ENCODE measurements at places on chromosomes 13 and 19.
A peak's percentile ranks its signal among the peaks of the same experiment; 100 is the strongest.

DNA sequence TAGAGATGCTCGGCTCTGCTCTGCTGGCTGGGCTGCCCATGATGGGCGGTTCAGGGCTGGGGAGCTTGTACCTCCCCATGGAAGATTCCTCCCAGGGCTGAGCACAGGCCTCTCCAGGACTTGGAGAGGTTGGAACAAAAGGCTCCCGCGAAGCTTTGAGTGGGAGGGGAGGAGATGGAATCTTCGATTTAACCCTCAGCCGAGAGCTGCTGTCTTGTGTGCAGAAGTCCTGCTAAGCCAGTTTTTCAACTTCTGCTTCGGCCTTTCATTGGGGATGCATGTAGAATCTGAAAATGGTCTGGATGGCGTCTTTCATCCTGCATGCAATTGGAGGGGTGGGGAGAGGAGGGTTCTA lies 163.3 kb downstream of the KDM4B start:
- DNase-seq: peak; percentile 59

DNA sequence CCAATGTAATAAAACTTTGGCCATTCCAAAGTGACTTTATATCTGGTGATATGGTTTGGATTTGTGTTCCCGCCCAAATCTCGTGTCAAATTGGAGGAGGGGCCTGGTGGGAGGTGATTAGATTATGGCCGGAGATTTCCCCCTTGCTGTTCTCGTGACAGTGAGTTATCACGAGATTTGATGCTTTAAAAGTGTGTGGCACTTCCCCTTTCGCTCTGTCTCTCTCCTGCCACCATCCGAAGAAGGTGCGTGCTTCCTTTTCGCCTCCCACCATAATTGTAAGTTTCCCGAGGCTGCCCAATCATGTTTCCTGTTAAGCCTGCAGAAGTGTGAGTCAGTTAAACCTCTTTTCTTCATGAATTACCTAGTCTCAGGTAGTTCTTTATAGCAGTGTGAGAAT lies 9.3 kb upstream of the NALCN start:
- no peak for DNase-seq

- peak; percentile 34 for DNase-seq
Observed at GRCh38 chr19:42074513-42075363, 1.2 kb upstream of the ZNF574 start.

GRCh38 chr13:31905961-31906360 lies 125.6 kb upstream of the FRY start:
- DNase-seq: no peak

DNA sequence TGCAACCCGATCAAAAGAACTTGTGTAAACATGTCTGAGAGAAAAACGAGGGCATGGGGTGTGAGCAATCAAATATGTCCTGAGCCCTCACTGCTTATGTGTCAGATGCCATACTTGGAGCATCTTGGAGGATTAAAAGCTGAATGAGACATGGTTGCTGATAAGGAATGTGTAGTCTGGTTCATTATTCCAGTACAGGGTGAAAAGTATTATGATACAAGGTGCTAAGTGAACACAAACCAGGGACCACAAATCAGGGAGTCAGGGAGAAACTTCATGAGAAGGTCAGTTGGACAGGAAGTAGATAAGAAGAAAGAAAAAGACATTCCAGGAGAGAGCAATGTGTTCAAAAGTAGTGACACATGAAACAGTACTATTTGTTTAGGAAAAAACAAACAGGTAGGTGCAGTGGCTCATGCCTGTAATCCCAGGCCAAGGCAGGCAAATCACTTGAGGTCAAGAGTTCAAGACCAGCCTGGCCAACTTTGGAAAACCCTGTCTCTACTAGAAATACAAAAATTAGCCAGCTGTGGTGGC lies 2.0 kb upstream of the RCBTB1 start:
- DNase-seq: no peak

GRCh38 chr19:33390101-33390907 lies 16.8 kb downstream of the CEBPG start:
- no peak for DNase-seq

GRCh38 chr19:4916292-4917082 lies 7.2 kb downstream of the UHRF1 start:
- DNase-seq: no peak

GRCh38 chr19:29385191-29385795 lies 140.5 kb upstream of the VSTM2B start:
- DNase-seq: no peak

- DNase-seq: no peak
Observed at GRCh38 chr13:65336916-65337315, 1893.2 kb downstream of the PCDH9 start.

DNA sequence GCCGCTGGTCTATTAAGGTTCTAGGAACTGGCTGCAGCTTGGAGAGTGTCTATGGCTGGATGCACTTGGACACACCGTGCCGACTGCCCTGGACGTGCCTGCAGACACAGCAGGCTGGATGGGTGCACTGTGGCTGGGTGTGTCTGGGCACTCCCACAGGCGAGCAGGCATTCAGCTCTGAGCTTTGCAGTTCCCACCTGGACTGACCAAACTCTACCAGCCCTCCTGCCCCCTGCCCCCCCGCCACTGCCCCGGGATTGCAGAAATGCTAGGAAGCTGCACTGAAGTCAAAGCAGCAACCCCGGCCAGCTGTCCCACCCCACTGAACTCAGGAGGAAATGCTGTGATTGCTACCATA lies 7.0 kb upstream of the LRP3 start:
- no peak for DNase-seq

GRCh38 chr19:17883627-17884410 lies 12.1 kb downstream of the SLC5A5 start:
- no peak for DNase-seq

DNA sequence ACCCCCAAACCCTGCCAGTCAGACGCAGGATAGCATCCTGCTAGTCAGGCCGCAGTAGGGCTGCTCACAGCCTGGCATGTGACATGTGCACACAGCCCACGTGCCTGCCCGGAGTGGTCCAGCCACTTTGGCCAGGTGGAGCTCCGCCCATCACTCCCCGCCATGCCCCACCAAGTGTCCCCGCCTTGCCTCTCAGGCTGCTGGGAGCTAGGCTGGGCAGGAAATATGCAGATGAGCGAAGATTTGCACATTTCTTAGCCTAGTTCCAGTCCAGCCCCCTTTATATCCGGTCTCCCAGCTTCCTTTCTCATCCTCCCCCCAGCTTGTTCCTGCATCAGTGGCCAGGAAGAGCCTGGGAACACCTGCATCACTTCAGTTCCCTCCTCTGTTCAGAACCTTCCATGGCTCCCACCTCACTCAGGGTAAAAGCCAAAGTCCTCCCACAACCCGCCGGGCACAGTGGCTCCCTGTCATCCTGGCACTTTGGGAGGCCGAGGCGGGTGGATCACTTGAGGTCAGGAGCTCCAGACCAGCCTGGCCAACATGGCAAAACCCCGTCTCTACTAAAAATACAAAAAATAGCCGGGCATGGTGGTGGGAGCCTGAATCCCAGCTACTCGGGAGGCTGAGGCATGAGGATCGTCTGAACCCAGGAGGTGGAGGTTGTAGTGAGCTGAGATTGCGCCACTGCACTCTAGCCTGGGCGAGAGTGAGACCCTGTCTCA lies 2.3 kb upstream of the DOCK6 start:
- peak; percentile 90 for DNase-seq

- DNase-seq: no peak
Observed at GRCh38 chr19:23949611-23950010, 34.9 kb downstream of the ZNF726 start.

DNA sequence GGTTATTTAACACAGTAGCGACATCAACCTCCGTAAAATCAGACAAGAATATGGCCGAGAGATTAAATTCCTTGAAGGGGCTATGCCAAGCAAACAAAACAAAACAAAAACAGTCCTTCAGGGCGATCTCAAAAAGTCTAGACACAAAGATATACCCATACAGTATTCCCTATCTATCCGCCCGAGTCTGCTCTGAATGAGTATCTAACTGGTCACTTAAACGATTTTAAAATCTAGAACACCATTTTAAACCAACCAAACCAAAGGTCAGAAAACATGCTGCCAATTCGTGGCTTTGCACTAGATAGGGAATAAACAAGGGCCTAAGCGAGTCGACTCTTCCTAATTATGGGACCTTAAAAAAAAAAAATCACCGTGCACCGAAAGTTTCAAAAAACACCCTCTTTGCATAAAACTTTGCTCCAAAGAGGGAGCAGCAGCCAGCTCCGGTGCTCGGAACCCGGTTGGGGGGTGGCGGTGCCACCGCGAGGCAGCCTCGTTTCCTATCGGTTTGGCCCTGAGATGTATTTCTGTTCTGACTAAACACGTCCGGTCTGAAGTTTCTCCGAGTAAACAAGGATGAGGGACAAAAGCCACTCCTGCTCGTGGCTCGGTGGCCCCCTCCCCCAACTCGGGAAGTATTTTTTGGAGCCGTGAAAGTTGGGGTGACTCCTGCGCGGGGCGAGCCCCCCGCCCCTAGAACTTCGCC lies 1.8 kb downstream of the HMGB1 start:
- no peak for DNase-seq

GRCh38 chr13:20399515-20399914 lies 126.1 kb downstream of the CRYL1 start:
- no peak for DNase-seq

DNA sequence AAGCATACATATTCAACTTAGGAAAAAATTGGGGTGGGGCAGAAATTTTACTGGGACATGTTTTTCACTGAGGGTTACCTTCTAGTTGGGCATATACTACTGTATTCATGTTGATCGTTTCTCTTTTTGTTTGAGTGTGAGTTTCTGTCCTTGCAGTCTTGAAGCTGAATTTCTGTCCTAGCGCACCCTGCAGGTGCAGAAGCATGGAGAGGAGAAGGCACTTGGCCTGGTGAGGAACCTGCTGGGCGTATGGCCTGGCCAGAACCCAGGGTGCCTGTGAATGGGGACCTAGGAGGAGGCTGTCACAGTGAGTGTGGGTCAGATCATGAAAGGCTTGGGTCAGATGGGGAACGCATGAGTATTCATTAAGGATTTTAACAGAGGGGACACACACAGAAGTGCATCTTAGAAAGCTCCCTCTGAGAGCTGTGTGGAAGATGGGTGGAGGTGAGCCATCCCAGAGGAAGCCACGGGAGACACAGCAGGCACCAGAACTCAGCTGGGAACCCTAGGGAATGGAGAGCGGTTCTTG lies 36.8 kb downstream of the SERP2 start:
- DNase-seq: no peak

- peak; percentile 38 for DNase-seq
Observed at GRCh38 chr19:917323-918151, at the start of gene KISS1R. TSS of gene KISS1R (plus strand) at chr19:917333. CDS start at chr19:917503, 170 bp downstream.

DNA sequence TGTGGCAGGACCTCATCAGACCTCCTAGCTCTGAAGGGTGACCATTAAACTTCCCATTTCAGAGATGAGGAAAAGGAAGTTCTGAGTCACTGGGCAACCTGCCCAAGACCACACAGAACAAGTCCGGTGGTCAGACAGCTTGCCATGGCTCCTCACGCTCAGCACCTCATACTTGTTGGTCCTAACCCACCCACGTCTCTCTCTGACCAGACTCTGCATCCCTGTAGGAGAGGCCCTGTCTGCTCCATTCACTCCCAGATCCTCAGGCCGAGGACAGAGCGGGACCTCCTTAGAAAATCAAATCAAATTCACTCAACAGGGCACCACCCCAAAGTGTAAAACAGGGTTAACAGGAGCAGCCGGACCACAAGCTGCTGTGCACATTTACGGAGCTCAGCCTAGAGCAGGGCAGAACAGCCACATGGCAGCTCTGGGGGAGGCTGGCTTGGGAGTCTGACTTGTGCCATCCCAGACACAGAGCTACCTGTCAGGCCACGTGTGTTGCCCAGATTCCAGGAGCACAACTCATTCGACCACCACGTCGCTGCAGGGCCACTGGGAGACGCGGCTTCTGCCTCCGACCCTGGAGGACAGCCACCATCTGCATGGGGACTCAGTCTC lies 1.7 kb downstream of the MIER2 start:
- peak; percentile 23 for DNase-seq

DNA sequence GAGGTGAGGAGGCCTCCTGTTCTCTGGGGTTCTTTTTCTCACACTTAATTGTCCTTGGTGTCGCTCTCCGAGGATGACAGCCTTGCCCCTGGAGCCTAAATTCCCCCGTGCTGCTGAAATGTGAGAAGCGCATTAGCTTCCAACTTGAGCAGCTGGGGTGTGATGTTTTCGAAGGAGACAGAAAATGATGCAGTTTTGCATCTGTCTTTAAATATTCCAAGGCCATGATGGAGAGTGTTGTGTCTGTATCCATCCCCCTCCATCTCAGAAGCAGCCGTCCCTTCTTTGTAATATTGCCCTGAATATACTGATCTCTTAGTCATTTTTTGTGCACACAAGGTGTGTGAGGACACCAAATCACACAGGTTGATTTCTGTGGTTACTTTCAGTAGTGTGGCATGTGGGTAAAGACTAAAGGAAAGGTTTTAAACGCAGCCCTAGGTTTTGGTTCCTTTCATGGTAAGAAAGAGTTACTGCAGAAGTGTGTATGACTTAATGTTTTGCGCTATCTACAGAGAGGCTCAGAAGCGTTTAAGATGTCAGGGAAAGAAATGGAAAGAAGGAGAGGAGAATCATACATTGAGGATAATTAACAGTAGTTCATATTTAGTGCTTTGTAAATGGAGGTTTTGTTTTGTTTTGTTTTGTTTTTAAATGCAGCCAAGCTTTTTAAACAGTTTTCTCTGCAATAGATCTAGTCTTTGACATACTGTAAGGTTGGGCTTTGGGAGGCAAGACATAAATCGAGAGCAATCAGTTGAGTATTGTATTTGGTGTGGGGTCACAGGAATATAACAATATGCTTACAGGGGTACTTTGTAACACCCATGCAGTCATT lies 1.6 kb downstream of the NBEA start:
- no peak for DNase-seq

- no peak for DNase-seq
Observed at GRCh38 chr19:16261584-16262368, 62.9 kb upstream of the KLF2 start.

DNA sequence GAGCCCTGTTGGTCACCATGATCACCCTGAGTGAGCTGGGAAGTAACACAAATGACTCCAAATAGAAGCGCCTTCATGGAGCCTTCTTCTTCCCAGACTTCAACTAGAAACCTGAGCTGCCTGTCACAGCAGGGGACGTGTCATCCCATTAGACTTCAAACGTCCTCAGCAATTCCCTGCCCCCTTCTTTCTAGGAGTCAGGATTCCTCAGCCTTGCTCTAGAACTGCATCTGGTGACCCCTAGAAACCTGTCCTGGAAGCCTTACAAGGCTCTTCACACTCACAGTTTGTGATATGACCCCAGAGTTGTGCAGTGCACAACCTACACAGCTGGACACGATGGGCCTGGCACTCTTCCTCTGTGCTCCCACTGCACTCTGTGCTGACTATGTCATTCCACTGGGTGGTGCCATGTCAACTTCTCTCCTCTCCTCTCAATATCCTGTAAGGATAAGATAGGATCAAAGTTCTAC lies 23.6 kb upstream of the TTYH1 start:
- DNase-seq: no peak

- DNase-seq: peak; percentile 58
Observed at GRCh38 chr19:46984077-46985010, 35.3 kb upstream of the NPAS1 start.

- no peak for DNase-seq
Observed at GRCh38 chr13:114062754-114063153, 69.7 kb downstream of the RASA3 start.

Measured in PC-9 (cell line).